ENCODE measurements at places on chromosomes 5 and 9. TPM values are rescaled to one million over a fixed set of nuclear protein-coding genes. Genes with fewer than 3 reads are reported as not detected.

Gene NPDC1
- total RNA-seq = 10.5 TPM

DNA sequence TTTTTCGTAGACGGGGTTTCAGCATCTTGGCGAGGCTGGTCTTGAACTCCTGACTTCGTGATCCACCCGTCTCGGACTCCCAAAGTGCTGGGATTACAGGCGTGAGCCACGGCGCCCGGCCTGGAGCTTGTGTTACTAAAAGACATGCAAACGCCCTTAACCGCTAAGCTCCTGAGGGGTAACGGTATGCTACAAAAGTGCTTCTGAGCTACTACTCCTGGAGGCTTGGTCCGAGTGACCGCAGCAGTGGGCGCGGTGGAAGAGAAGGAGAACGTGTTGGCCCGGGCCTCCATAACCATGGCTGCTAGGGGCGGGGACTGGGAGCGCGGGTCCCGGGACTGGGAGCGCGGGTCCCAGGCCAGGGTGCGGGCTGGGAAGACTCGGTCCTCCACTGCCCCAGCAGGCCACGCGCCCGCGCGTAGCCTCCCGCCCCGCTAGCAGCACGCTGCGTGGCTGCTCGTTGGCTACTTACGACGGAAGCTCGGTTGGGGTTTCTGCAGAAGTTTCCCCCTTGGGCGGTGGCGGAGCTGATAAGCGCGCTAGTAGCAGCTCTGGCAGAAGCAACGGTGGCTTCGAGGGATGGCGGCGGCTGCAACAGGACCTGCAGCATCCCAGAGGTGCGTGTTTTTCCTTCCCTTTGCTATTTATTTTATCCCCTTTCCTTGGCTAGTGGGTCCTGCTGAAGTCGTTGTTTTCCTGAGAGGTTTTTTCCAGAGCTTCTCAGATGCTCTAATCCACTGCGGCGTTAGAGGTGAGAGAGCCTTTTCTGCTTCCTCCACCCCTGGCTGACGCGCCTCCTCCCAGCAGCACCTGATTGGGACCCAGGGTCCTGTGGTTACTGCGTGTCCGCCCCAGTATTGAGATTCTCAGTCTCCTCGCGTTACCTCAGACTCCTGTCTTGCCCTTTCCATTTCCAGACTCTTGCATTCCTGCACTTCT, 69.2 kb upstream of the CCDC180 start:
- DNase-seq = peak; percentile 9

DNA sequence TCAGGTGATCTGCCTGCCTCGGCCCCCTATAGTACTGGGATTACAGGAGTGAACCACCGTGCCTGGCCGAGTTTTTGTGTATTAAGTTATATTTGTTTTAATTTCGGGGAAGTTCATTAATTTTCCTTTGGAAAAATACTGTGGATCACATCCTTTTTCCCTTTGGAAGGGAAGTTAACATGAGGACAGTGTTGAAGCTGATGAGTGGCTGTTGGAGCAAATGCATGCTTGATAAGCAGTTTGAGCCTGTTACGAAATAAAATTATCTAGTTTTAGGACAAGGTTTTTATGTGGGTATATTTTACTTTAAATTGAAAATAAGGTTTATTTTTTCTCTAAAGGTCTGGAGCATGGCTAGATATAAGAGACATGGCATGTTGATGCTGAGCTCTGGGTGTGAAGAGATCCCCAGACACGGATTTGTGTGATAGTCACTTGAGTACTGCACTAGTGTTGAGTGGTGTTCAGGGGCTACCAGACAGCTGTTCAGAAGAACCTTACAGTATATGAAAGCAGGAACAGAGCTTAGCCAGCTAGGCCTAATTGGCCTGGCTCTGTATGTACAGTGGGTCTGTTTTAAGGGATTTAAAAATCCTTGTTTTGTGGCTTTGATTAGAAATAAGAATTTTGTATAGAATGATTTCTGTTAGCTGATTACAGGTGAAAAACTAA, 17.4 kb downstream of the LMNB1 start:
- no peak for DNase-seq

GRCh38 chr5:154214371-154215106, 24.0 kb downstream of the GALNT10 start:
- DNase-seq = peak; percentile 91

- no peak for DNase-seq
Measured at GRCh38 chr5:94057217-94057616, 315.8 kb upstream of the POU5F2 start.

DNA sequence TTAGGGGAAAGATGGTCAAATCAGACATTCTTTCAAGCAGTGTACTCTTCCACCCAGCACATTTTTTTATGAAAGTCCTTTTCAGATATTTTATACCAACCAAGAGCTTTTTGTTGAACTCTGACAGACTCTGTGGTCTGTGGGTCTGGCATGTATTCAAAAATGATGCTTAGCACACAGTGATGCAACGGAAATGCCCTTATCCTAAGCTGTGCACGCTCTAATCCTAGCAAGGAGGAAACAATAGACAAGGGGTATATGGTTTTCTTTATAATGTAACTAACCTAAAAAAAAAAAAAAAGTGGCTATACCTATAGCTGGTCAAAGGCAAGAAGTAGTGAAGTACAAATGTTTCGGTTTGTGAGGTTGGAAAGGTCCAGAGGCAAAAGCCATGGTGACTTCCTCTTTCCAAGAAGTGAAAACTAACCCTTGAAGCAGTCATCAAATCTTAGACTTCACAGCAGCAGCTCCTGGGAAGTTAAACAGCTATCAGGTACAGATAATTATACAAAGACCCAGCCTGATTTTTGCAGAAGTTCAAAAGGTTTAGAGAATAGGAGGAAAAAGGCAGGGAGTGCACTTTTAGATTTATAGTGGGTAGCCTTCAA, 82.5 kb downstream of the SEMA6A start:
- DNase-seq = peak; percentile 92

DNA sequence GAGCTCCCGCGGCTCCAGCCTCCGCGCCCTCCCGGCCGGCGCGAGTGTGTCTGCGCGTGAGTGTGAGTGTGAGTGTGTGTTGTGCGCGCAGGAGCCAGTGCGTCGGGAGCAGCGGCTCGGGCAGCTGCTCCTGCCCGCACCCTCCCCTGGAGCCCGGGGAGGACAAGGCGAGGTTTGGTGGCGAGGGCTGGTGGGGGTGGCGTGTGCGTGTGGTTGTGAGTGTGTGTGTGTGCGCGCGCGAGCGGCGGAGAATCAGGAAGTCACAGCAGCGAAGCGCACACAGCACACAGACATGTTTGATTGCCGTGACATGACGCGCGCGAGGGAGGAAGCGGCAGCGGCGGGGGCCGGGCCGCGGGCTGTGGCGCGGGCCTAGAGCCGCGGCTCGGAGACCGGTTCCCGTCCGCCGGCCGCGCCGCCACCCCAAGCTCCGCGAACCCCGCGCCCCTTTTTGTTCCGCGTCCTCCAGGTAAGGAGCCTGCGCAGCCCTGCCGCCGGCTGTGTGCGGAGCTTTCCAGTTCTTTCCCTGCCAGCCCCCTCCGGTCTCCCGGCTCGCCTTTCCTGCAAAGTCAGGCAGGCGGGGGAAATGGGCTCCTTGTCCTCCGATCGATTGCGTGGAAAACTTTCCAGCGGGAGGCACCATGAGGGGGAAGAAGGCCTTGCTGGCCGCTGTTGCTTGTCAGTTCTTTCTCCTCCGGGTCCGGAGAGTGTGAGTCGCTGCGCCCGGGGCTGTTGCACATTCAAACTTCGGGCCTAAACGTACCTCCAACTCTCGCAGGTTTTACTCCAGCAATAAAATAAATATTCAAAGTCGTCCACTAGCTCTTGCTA, 2.4 kb downstream of the SMARCA2 start:
- DNase-seq = peak; percentile 39

DNA sequence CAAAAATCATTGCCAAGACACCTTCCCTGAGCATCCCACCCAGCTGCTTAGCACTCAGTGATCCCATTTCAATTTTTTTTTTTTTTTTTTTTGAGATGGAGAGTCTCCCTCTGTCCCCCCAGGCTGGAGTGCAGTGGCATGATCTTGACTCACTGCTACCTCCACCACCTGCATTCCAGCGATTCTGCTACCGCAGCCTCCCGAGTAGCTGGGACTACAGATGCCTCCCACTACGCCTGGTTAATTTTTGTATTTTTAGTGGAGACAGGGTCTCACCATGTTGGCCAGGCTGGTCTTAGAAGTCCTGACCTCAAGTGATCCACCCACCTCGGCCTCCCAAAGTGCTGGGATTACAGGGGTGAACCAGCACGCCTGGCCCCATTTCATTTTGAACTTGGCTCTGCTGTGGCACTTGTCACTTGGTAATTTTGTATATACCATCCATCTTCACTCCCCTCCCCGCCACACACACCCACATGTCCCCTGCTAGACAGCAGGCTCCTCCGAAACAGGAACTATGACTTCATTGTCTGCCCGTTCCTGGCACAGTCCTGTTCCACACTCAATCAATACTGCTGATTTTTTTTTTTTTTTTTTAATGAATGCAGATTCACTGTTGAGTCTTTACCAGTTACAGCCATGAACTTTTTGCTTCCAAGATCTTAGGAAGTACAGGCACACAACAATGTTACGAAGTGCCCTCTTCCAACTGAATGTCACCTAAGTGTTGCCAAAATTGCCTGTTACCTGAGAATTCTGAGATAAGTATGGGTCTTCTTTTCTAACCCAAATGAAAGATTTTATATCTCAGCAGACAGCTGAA, 17.3 kb upstream of the ZBTB34 start:
- DNase-seq = no peak

GRCh38 chr9:90722071-90722470, 79.4 kb upstream of the DIRAS2 start:
- no peak for DNase-seq

- no peak for DNase-seq
Measured at GRCh38 chr9:93576258-93577077, at the start of gene PHF2. Gene PHF2, plus strand, starts transcription at chr9:93576584. Its CDS starts 190 bp downstream, at chr9:93576774.

DNA sequence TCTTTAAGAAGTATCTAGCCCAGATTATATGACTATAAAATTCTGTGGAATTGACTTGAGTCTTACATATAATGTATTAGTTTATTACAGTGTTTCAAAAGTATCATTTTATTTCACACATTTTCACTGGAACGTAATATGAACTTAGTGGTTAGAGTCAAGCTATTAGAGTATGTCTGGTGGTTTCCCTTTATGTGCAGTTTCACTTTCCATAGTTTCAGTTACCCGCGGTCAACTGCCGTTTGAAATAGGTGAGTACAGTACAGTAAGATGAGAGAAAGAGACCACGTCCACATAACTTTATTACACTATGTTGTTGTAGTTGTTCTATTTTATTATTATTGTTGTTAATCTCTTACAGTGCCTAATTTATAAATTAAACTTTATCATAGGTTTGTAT, 50.5 kb downstream of the COMMD10 start:
- DNase-seq = no peak

All from bronchial epithelial cell (primary cell).